ENCODE measurements at places on chromosomes 3 and 15.

GRCh38 chr3:185558395-185558794 lies 6.0 kb upstream of the LIPH start:
- no peak for DNase-seq

- no peak for DNase-seq
Observed at GRCh38 chr15:39795486-39795885, 12.8 kb upstream of the FSIP1 start.

DNA sequence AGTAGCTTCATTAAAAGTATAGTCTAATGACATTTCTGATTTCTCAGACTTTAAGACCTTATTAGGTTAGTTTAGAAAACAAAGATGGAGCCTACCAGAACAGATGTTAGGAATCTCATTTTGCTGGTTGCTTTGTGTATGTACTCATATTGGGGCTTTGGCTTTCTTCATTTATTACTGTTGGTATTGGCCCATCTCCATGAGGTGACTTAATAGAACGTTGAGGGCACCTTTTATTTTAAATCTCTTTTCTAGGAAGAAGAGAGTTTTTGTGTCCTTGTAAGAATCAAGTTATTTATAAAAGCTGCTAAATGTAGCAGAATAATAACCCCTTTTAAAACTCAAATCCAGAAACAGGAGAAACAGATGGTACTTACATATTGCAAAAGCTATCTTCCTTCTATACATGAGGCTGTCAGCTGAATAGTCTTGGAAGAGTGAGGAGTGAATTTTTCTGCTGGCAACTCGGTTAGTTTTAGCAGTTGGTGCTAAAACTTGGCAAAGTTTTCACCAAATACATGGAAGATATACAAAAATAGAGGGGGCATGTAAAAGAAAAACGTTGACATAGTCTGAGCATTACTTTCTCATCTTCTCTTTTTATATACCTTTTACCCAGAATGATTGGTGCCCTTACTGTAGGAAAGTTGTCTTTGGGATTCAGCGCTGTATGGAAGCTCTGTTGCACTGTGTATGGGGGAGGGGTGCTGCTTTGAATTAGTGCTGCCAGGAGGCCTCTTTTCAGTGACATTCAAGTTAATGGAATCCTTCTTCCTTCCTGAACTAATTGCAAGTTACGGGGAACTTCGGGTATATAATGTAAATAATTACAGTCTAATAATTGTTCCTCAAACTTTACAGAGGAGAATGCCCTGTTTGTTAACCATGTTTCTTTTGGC lies 35.8 kb downstream of the CTNNB1 start:
- DNase-seq: no peak

DNA sequence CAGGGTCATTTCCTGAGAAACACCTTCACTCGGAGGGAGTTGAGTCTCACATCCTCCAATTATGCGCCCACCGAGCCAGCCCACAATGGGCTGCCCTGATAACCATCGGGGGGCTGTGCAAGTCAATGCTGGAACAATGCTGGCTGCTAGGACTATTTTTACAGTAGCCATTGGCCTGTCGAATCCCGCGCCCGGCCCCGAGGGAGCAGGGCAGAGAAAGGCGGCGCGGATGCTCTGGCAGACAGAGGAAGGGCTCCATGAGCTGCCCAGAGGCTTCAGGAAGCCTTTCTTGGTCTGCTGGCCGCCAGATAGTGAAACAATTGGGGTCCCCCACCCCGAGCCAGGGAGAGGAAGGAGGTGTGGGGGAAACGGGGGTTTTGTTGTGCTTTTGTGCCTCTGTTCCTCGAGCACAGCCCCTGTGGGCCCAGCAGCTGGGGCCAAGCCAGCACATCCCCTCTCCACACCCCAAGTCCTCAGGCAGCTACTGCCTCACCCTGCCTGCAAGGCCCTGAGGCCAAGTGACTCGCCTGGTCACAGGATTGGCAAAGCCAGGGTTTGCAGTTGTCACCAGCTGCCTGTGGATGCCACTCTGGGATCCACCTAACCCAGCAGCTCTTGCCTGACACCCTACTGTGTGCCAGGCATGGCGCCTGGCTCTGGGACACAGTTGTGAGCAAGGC lies 39.0 kb downstream of the SLC6A6 start:
- DNase-seq: peak; percentile 58

GRCh38 chr3:143035466-143036211 lies 34.3 kb downstream of the U2SURP start:
- DNase-seq: no peak

All from endothelial cell of umbilical vein (primary cell).